ENCODE measurements at places on chromosomes 6 and 20.

GRCh38 chr6:119830494-119831295, 481.1 kb upstream of the MAN1A1 start:
- no peak for DNase-seq

DNA sequence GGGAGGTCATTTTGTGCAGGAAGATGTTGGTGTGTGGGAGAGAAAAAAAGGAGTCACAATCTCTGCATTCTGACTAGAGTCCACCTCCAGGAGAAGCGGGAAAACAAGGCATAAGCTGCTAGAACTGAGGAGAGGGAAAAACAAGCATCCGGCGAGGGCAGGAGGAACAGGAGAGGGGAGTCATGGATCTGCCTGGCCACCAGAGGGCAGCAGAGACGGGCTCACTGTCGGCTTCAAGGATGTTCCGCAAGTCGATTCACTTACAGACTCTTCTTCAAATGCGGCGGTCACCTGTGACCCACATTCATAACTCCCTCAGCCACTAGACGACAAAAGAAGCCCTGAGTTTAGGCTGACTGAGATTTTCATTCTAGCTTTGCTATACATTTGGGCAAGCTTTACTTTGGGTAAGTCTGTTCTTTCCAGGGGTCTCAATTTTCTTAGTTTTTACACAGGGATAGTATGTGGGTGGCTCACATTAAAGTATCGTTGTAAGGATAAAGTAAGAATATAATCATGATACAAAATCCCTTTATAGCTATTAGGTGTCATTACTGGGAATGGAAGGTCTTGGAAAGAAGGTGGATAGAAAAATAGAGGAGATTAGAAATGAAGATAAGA, 6.6 kb upstream of the BTNL2 start:
- peak; percentile 85 for DNase-seq

- DNase-seq, result no peak
Observed at GRCh38 chr6:170536671-170537070, 16.4 kb downstream of the PSMB1 start.

DNA sequence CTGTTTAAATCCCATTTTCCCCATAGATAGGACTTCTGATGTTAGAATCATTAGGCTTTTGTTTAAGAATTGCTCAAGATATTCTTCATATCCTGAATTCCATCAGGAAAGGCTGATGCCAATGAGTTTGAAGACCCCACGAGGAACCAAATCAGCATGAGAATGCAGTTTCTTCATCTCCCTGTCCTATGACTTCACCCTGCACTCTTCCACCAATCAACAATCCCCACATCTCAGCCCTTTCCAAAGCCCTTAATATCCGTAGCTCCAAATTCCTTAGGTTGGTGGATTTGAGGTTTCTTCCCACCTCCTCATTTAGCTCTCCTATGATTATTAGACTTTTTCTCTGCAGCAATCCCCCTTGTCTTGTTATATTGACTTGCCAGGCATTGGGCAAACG, 88.3 kb upstream of the PRND start:
- DNase-seq, result no peak

GRCh38 chr6:101011186-101011585, 130.1 kb upstream of the ASCC3 start:
- no peak for DNase-seq

GRCh38 chr6:10800810-10801209, 37.5 kb downstream of the MAK start:
- no peak for DNase-seq

GRCh38 chr6:124683507-124683906, 278.7 kb upstream of the RNF217 start:
- DNase-seq, result no peak

DNA sequence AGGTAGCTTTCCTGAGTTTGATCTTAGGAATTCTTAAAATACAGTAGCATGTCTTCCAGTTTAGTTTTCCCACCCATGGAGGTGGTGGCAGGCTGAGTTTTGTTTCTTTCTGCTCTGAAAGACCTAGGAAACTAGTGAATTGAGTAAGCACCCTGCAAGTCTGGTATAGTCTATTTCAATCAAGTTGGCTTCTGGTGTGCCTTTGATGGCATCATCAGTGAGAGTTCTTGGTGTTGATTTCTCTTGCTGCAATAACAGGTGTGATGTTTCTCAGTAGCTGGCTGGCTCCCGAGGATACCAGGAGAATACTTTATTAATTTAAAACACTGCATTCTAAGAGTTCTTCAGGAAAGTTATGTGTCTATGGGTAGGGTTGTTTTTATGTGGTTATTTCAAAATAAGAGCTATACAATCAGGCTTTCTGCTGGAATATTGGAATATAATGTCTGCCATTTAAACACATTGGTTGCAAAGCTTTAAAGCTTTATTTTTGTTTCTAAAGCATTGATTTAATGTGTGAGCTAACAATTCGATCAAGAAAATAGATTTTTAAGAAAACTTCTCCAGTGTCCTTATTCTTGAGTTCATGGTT, 19.0 kb downstream of the VAPB start:
- DNase-seq, result no peak

DNA sequence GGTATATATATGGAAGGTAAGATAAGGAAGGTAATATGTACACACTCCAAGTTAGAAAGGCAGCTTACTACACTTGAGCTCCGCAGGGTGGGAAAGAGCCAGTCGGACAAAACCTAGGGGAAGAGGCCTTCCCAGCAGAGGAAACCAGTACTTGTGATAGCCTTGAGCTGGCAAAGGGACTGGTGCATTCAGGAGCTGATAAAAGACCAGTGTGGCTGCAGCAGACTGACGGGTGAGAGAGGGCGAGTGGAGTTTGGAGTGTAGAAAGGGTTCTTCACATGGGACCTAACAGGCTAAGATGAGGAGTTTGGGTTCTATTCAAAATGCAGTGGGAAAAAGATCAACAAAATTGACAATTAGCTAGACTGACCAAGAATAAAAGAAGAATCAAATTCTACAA, 49.3 kb upstream of the KIF13A start:
- no peak for DNase-seq

- DNase-seq, result no peak
Observed at GRCh38 chr6:31870385-31870921, 7.8 kb upstream of the NEU1 start.

GRCh38 chr20:35600993-35601973, 14.3 kb upstream of the SPAG4 start:
- peak; percentile 41 for DNase-seq

DNA sequence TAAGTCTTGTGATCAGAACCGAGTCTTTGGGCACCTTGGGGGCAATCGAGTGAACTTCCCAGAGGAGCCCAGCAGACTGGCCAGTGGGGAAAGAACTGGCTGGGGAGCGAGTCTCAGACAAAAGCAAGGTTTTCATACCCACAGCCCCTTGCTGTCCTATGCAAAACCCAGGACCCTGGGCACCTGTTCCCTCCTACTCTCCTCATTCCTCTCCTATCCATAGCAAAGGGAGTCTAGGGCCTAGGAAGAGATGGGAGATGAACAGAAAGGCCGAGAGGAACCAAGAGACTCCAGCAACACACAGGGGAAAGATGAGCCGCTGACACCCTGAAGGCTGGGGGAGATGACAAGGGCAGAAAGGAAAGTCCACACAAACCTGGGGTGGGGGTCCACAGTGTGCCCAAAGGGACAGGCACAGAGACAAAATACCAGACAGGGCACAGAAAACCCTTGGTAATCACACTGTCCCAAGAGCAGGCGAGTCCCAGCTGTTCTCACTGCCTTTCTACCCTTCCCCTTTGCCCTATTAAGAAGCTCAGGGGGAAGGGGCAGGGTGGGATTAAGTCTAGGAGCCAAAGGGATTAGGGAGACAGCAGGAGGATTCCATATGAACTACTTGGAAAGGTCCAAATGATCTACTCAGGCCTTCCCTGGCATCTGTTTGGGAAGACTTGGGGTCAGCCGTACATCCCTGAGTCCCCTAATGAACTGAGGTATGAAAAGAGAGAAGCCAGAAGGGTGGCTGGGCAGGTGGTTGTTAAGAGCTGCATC, 6.5 kb downstream of the PPP1R18 start:
- no peak for DNase-seq

GRCh38 chr20:10637031-10637559, 36.7 kb downstream of the JAG1 start:
- DNase-seq, result no peak

GRCh38 chr6:44122801-44123200, 4.5 kb downstream of the MRPL14 start:
- DNase-seq, result no peak

DNA sequence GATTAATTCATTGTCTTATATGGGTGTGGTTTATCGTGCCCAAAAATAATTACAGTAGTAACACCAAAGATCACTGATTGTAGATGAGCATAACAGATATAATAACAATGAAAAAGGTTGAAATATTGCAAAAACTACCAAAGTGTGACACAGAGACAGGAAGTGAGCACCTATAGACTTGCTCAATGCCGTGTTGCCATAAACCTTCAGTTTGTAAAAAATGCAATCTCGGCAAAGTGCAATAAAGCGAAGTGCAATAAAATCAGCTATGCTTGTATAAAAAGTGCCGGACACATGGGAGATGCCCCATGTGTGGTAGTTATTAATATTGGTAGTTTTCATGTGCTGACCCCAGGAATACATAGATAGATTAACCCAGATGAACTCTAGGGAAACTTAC, 192.6 kb downstream of the NRN1 start:
- no peak for DNase-seq

All from stimulated activated CD4-positive, alpha-beta T cell treated with anti-CD3 and anti-CD28 coated beads, TNF-alpha, amount 100 ng/mL, for 1 hour (primary cell).